Stimulated activated CD4-positive, alpha-beta T cell treated with anti-CD3 and anti-CD28 coated beads, Interleukin-4, amount 100 ng/mL, for 1 hour (primary cell): ENCODE measurements at places on chromosomes 5 and 9.

- no peak for DNase-seq
Measured at GRCh38 chr5:116938488-116938887, 363.9 kb upstream of the SEMA6A start.

- no peak for DNase-seq
Measured at GRCh38 chr5:87242242-87242641, 25.4 kb upstream of the RASA1 start.

- DNase-seq, result no peak
Measured at GRCh38 chr5:98775246-98776065, 2.0 kb downstream of the RGMB start.

GRCh38 chr9:99811598-99812383 lies 9.9 kb upstream of the NR4A3 start:
- no peak for DNase-seq

- no peak for DNase-seq
Measured at GRCh38 chr9:27497883-27498417, 26.1 kb upstream of the IFNK start.

- DNase-seq, result no peak
Measured at GRCh38 chr5:51961154-51961562, 577.9 kb downstream of the ISL1 start.

- no peak for DNase-seq
Measured at GRCh38 chr5:159545156-159545555, 214.9 kb upstream of the IL12B start.

DNA sequence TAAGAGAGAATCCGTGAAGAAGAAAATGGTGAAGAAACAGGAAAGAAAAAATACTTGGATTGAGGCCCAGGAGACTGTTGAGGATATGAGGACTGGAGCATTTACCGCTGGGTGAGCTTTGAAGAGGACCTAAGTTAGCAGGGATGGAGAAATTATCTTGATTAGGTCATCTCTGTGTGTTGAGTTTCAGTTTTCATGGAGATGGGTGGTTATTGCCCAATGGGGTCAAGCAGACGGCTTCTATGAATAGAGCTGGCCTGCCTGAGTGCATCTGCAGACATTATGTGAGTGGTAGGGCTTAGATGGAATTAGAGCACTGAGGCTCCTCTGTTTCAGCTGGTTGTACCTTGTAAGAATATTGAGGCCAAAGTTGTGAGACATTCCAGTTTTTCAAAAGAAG lies 245.4 kb upstream of the FBXL7 start:
- DNase-seq, result no peak

DNA sequence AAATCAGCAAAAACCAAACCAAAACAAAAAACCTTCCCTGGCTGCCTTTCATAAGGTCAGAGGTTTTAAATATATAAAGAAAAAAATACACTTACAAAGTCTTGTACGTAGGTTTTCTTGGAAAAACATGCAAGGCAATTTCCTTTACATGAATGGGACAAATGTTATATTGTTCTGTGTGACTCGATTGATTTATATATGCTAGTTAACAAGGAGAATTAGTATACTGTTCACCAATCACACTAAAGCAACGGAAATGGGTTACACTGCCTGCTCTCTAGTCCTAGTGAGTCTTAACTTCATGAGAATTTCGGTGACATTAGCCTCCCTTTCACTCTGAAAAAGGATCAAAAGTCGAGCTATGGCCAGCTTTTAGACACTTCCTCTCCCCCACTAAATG lies 5.5 kb downstream of the GDF9 start:
- DNase-seq, result no peak

GRCh38 chr5:166369807-166370206 lies 1921.6 kb upstream of the WWC1 start:
- DNase-seq, result no peak

- no peak for DNase-seq
Measured at GRCh38 chr9:123789554-123790292, 140.2 kb downstream of the DENND1A start.

GRCh38 chr5:107704681-107705401 lies 34.1 kb upstream of the EFNA5 start:
- no peak for DNase-seq

DNA sequence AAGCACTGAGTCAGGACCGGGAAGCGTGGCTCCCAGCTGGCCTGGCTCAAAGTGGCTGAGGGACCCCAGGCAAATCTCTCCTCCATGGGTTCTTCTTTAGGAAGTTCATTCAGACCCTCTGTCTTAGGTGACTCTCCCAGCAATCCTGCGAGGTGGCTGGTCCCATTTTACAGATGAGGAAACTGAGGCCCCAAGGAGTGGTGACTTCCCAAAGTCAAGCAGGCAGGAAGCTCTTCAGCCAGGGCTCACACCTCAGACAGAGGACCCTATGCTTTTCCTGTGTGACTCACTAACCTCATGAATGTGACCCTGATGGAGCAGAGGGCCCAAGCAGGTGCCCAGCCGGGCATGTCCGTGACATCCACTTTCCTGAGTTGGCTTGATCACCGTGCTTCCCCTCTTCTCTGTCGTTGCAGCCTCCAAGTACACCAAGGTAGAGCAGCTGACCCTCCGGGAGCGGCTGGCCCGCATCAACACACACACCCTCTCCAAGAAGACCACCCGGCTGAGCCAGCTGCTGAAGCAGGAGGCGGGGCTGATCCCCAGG lies 36.5 kb downstream of the ARHGEF37 start:
- no peak for DNase-seq

GRCh38 chr5:30100929-30101328 lies 1092.6 kb upstream of the CDH6 start:
- no peak for DNase-seq

GRCh38 chr9:75488719-75489110 lies 400.4 kb downstream of the OSTF1 start:
- DNase-seq, result no peak

DNA sequence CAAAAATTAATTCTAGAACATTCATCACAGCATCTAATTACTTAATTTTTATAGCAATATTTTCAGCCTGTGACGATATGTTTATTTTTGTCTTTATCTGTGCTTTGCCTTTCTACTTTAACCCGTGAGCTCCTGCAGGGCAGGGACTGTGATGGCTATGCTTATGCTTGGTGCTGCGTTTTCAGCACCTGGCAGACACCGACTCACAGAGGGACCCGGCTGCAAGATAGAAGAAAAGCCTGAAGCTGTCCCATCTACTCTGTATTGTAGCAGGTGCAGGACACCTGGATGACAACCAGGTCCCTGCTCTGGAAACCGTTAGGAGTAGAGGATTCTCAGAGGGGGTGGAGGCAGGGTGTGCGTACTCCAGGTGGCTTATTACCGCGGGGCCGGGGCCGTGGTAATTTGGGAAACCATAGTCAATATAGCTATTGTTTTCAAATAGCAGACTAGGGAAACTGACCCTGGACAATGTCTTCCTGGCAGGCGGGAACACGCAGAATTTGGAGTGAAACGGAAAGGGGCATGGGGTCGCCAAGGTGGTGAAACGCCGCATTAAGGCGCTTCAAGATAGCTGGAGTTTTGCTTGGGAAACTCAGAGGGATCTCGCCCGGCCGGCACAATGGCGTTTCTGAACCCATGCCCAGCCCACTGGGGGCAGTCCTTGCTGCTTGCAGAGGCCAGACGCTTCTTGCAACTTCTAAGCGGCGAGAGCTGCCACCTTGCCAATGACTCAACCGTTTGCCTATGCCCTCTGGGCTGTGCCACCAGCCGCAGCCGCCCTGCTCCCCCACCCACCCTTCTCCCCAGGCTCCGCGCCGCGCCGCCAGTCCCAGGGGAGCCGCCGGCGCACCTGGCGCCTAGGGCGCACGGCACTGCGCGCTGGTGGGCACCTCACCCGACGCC lies 140.1 kb upstream of the PALM2AKAP2 start:
- no peak for DNase-seq

DNA sequence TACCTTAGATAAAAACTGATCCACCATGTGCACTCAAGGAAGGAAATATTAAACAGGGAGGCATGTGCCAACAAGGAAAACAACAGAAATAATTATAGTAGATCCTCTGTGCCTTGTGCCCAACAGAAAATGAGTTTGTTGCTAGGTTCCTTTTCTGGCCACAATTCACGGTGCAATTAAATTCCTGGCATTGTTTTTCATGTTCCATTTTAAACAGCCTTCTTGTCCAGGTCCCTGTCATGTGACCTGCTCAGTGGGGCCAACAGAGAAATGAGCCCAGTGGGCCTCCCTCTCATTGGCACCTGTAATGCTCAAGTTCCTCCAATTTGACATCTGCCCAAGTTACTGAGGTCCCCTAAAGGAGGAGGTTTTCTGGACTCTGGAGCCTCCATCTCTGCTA lies 56.5 kb downstream of the SPOCK1 start:
- no peak for DNase-seq

GRCh38 chr9:4780651-4781050 lies 12.1 kb upstream of the RCL1 start:
- no peak for DNase-seq
